ENCODE measurements at places on chromosomes 4 and X.

- no peak for DNase-seq
These were observed 8.8 kb downstream of the TMEM255A start for GRCh38 chrX:120302434-120302833.

DNA sequence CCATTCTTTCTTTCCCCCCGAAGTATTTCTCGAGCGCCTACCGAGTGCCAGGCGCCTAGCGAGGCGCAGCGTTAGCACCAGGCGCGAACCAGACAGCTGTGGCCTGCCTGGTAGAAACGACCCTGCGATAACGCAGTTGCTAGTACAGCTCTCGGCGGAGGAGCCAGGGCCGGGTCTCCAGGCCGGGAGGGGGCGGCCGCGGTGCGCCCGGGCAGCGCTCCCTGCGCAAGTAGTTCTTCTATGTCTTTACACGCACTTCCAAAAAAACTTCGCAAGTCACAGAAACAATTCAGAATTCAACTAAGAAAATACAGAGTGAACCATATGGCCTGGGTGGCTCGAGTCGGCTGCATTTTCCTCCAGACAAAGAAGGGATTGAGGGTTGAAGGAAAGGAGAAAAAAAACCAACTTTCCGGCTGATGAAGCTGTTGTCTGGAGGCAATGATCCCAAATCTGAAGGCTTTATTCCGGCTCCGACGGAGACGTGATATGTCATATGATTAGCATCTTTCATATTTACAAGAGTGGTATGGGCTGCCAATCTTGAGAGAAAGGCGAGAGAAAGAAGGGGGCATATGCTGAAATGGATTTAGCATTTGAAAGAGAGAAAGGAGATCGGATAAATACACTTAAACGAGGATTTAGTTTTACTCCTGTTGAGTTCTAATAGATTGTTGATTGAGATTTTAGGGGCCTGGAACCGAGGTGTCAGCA is 7.2 kb upstream of the NEUROG2 start:
- DNase-seq, result no peak

GRCh38 chr4:107068116-107068515 is 32.0 kb upstream of the DKK2 start:
- DNase-seq, result peak; percentile 6

- DNase-seq, result no peak
These were observed 370.4 kb upstream of the CPEB2 start for GRCh38 chr4:14631806-14632440.

Data from HFF-Myc (cell line).